ENCODE measurements at places on chromosomes 6 and 20.

GRCh38 chr6:123966618-123967017, 163.0 kb downstream of the NKAIN2 start:
- DNase-seq = no peak

DNA sequence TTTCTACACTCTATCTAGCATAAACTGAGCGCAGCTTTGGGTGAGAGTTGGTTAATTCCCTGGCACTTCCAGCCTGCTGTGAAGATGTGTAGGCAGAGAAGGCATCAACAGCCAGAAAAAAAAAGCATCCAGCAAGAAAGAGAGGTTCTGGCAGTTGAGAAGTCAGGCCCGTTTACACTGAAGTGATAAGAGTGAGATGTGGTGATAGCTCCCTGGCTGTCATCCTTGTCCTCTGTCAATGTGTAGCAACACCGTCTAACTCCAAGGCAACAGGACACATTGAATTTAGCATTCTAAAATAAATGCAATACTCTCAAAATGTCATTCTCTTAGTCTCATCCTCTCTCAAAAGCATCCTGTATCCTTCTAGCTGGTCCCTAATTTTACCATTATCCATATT, 193.6 kb upstream of the BTBD3 start:
- DNase-seq = no peak

DNA sequence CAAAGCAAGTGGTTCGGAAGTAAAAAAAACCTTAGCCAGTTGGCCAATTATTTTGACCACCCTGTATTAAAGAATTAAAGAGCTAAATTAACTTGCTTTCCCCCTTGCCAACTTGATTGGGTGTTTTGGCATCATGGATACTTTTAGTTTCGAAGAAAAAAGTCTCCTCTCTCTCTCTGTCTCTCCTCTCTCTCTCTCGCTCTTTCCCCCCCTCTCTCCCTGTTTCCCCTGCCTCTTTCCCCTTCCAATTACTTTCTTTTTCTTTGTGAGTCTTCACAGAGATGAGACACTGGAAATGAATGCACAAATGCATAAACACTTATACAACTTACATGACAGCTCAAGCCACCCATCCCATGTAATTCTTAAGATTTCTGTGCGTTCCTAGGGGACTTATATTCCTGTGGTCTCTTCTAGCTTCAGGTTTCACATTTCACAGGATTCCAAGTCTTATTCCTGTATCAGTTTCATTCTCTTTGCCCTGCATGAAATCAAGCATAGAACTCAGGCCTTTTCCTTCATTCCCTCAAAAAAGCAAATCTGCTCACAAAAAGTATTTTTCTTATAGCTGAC, 32.9 kb upstream of the EYA4 start:
- no peak for DNase-seq

DNA sequence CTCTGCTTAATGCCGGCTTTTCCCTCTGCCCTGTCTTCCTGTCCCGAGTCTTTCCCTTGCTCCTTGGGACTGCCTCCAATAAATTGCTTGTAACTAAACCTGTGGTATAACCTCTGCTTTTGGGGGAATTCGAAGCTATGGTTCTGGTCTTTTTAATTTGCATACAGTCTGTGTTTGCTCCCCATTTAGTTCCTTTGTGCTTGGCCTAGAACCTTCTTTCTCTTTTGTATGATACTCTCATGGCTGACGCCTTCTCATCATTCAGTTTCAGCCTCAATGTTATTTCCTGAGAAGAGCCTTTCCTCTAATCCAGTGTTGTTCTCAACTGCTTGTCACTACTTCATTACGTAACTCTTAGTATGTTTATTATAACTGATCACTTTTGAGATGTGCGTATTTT, 248.0 kb downstream of the PHF3 start:
- DNase-seq = no peak

DNA sequence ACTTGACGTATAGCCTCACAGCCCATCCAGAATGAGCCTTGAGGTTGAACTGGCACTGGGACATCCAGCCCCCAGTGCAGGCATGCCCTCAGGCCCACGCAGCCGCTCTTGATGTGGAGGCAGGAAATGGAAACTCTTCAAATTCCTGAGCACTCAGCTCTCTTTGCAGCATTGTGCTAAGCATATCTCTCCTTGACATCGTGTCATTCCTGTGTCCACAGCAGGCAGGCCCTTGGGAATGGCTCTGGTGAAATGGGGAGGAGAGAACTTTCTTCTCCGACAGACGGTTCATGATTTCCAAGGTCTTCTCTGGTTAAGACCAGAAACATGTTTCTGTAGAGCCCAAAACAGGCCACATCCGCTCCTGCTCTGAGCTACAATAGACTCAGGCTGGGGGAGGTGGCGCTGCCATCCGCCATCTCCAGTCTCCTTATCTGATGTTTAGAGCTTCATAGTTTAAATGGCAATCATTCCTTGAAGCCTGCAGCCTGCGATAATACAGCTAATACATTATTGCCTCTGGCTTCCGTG, 248.8 kb downstream of the CDH4 start:
- no peak for DNase-seq

DNA sequence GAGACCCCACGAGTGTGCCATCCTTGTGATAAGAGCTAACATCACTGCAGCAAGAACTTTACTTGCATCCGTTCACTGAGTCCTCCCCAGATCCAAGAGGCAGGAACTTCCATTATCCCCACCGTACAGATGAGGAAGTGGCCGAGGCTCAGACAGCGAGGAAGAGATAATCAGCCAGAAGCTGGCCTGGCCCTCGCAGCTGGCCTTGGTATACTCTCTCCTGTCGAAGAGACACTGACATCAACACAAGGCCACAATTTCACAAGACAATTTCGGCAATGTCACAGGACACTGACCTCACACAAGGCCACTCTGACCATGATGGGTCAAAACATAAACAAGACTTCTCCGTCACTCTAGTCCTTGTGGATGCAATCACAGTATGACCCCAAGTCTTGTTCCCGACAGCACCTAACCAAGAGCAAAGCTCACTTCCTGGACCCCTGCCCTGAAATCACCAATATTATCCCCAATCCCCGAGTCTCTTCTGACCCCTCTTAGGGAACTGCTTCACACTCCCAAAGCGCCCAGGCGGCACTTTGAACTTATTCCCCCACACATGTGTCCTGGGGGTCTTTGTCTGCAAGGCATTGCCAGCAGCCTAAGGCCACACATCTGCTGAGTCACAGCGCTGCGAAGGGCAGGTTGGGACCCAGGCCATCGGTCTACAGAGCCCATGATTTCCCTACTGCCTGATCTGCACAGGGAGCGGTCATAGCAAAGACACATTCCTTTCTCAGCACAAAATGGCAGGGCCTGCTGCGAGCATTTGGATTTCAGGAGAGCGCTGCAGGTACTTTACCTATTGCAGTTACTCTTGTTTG, 14.8 kb upstream of the VAPB start:
- no peak for DNase-seq

- DNase-seq = no peak
Observed at GRCh38 chr6:34774967-34775366, 16.9 kb upstream of the BLTP3A start.

DNA sequence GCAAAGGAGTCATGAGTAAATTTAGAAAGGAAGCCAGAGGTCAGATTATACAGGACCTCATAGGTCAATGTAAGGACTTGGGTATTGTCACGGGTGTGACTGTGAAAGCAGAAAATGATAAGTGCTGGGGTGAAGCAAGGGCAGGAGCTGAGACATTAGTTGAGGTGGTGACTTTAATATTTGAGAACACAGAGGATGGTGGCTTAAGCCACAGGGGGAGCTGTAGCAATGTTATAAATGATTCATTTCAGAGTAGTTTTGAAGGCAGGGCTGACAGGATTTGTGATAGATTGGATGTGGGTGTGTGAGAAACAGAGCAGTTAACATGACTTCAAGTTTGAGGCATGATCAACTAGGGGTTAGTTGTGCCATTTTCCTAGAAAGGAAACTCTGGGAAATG, 659.9 kb downstream of the EPM2A start:
- no peak for DNase-seq

DNA sequence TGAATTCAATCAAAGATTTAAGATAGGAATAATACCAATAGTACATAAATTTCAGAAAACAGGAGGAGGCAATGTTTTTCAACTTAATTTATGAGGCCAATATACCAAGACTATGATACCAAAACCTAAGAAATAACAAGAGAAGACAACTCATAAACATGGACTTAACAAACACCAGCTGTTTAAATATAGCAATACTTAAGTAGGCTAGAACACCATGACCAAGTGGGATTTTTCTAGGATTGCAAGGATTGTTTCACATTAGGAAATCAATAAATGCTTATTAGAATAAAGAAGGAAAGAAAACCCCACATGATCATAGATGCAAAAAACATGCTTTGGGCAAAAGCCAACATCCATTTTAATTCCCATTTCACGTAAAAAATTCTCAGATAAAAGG, 355.1 kb downstream of the EPM2A start:
- no peak for DNase-seq

DNA sequence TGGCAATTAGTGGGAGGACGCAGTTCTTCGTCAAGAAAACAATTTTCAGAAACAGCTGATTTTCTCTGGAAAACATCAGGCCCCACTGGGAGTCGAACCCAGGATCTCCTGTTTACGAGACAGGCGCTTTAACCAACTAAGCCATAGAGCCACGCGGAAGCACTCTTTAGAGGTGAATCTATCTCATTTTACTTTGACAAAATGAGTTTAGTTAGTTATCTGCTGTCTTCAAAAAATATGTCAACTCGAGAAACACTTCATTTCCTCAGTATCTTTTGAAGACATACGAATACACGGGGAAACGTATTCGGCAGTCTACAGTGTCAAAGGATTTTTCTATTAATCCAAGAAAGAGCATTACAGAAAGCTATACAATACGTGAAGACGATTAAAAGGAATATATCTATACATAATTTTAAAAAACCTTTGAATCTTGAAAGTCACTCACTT, 26.7 kb downstream of the GPX6 start:
- DNase-seq = no peak

DNA sequence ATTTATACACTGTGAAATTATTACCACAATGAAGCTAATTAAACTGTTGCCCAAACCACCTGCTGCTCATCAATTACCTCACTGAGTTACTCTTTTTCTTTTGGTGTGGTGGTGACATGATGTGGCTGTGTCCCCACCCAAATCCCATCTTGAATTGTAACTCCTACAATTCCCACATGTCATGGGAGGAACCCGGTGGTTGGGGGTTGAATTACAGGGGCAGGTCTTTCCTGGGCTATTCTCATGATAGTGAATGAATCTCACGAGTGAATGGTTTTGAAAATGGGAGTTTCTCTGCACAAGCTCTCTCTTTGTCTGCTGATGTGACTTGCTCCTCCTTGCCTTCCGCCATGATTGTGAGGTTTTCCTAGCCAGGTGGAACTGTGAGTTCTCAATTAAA, 145.0 kb downstream of the LRRC1 start:
- no peak for DNase-seq

DNA sequence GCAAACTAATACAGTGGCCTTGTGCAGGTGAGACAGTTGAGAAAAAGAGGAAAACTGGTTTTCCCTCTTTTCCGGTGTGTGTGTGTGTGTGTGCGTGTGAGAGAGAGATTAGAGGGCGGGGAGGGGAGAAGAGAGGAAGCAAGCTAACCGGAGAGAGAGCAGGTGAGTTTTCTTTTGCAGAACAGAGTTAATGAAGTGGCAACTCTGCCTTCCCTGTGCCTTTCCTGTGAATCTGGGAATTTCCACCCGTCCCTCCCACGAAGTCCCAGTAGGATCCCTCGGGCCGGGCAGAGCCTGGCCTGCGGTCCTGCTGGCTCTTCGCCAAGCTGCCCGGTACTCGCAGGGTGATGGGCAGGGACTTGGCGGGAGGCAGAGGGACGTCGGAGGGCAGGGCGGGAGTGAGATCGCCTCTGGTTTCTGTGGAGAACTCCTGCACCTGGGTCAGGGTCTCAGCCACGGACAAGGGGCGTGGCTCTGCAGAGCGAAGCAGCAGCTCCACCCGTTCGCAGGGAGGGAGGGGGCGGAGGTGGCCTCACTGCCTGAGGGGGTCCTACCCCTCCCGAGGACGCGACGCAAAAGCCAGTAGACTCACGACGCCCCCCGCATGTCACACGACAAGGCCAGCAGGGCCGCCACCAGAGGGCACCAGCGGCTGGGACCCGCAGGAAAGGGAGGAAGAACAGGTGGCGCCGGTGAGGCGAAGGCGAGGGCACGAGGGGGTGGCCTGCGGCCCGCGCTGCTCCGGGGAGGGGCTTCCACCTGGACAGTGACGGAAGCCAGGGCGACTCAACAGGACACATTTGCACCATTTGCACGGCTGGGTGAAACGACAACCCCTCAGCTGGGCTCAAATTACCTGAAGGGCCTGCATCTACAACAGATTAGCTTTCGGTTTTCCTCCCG, 51.2 kb upstream of the RNF182 start:
- peak; percentile 90 for DNase-seq

DNA sequence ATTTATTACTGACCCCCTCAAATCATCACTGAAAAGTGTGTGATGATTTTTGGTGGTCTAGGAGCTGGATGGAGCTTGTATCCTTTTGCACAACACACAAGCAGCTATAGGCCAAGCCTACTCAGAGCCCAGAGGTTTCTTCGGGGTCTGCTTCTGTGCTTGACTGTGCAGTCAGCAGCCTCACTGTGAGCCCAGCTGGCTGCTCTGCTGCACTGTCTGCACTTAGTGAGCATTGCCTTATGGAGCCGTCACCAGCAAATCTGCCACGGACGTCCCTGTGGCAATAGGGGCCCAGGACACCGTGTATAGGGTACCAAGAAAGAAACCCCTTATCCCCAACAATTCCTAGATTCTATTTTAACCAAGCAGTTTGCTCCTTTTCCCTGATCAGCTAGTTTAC, 38.6 kb upstream of the GMPR start:
- peak; percentile 58 for DNase-seq

DNA sequence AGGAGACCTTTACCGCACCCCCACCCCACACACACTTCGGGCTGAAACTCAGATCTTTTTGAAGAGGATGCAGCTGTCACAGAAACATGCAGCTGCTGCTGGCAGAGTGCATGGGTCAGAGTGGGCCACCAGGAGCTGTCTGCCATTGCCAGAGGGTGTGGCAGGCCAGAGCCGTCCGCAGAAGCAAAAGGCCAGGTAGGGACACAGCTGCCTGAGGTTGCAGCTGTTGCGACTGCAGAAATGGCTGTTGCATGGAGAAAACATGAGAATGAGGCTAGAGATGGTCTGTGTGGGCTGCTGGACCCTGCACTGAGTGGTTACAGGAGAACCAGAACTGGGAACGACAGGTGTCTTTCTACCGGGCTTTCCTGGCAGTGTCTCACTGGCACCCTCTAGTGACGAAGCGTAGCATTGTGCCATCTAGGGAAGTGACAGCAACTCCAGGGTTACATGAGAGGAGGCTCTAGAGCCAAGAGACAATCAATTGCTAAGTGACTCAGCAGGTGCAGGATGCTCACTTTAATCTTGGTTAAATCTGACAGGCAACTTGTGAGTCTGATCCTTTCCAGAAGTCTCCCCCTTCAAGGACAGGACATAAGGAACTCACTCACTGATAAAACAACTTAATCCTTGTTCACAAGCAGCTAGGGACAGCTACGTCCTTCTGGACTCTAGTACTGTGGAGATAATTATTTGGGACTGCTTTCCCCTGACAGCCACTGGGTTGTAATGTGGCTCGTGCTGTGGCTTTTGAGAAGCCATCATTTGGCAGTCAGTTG, 29.1 kb upstream of the SERPINB9 start:
- peak; percentile 98 for DNase-seq

DNA sequence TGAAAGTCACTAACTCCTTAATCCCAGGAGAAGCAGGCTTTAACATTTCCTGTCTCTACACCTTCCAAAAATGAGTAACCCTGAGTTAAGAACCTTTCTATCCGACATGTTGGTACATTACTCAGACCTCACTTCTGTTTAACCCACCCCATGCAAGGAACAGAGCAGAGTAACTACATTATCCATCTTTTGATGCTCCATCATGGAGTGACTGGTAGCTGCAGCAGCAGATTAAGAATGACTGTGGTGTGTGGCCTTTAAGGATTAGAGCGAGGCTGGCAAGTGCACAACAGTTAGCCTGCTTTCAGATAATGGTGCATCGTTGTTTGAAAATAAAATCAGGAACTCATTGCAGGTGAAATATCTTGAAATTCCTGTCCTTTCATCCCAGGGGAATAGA, 2.0 kb downstream of the TRAF3IP2 start:
- no peak for DNase-seq
